ENCODE measurements at places on chromosomes 16 and 17. TPM values are rescaled to one million over a fixed set of nuclear protein-coding genes. Genes with fewer than 3 reads are reported as not detected.

GRCh38 chr16:69084289-69084688 is 21.2 kb upstream of the HAS3 start:
- DNase-seq, result no peak

- no peak for DNase-seq
Observed at GRCh38 chr17:35299135-35299534, 56.3 kb downstream of the SLFN5 start.

DNA sequence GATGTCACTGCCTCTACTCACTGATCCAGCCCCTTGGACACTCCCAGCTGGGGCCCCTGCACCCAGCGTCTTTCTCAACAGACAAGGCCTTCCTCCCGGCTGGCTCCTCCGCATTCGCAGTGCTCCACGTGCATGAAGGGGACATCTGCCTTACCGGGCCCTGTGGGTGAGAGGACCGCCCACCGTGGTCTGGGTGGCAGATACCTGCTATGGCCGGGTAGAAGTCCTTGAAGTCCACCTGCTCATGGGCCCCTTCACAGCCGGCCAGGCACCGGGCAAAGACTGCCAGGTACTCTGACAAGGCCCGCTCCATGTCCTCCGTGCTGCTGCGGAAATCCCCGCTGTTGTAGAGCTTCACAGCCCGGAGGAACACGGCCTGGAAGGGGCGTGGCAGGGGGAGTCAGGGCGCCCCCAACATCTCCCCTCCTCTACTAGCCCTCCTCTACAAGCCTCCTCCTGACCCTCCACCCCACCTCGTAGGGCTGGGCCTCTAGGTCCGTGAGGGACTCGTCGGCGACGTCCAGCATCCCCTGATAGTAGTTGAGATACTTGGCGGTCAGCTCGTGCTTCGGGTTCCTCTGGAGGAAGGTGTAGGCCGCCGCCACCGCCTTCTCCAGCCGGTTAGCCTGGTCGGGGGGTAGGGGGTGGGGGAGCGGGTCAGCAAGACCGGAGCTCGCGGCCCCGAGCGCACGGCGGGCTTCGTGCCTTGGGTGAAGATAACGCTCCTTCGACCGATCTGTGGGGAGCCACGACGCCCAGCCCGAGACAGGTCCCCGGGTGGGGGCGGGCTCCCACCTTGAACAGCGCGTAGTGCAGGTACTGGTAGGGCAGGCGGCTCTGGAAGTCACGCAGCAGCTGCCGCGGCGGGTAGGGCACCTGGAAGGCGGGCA is 845 bp downstream of the P3H4 start:
- DNase-seq, result no peak

DNA sequence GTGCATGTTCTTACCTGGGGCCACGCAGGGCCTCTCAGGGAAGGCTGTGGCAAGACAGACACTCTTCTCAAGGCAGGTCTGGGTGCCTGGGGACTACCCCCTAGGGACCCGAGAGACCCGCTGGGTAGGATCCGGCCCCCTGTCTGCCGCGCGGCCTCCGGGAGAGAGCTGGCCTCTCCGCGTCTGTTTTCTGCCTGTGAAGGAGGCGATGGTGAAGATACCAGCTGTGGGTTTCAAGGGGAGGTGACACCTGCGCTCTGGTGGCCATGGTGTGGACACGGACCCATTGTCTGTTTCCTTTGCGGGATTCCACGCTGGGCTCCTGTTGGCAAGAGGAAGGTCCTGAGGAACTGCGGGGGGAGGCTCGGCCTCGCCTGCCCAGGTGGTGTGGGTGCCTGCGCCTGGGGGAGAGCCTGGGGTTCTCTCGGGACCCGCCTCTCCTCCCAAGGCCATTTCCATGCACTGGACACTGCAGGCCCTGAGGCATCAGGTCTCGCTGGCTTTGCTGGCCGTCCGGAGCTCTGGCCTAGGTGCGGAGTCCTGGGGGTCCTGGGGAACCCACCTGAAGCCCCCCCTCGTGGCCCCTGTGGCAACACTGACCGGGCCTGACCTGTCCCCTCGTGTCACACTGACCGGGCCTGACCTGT is 12.2 kb upstream of the METRNL start:
- no peak for DNase-seq

- DNase-seq, result no peak
Observed at GRCh38 chr16:85416228-85417109, 196.7 kb upstream of the GSE1 start.

DNA sequence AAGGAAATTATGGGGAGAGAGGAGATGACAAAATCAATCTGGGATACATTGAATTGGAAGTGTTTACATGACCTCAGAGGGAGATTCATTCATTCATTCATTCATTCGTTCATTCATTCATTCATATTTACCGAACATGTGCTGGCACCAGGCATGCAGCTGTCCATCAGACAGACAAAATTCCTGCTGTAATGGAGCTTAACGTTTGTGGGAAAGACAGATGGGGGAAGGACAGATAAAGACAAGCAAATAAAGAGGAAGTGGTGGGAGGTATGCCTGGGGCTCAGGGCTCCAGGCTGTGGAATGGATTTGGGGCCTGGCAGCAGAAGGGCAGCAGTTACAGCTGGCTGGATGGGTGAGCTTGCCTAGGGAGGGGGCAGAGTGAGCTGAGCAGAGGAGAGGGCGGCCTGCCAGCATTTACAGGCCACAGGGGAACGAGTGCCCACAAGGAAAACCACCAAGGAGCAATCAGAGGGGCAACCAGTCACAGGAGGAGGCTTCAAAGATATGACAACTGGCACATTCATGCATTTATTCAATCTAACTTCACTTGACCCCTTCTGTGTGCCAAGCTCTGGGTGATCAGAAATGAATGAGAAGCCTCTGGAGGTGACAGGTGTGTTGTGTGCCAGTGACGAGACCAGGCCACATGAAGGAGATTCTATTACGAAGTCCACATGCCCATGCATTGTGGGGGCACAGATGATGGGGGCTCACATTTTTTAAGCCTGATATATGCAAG is 48.5 kb downstream of the ARHGAP27 start:
- no peak for DNase-seq

- no peak for DNase-seq
Observed at GRCh38 chr16:23962001-23962400, 126.2 kb downstream of the PRKCB start.

DNA sequence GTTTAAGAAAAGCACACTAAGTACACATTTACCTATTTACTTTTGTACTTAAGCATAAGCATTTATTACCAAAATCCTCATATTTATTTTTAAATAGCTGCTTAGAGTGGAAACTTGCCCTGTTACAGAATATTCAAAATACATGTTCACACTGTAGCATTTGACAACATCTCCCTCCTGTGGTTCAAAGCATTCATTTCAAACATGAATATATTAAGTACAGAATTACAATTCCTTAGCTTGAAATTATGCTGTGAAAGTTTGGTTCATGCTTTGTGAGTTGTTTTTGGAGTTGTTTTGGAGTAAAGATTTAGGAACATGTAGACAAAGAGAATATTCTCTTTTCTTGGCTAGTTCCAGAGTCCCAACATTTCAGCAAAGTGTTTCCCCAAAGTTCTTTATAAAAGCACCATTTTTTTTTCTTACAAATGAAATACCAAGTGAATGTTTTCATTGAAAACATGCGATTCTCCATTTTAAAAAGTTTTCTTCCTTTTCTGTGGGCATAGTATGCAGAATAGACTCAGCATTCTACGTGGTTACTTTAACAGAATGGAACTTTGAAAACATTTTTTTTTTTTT is 33.2 kb downstream of the TUBD1 start:
- DNase-seq, result no peak

DNA sequence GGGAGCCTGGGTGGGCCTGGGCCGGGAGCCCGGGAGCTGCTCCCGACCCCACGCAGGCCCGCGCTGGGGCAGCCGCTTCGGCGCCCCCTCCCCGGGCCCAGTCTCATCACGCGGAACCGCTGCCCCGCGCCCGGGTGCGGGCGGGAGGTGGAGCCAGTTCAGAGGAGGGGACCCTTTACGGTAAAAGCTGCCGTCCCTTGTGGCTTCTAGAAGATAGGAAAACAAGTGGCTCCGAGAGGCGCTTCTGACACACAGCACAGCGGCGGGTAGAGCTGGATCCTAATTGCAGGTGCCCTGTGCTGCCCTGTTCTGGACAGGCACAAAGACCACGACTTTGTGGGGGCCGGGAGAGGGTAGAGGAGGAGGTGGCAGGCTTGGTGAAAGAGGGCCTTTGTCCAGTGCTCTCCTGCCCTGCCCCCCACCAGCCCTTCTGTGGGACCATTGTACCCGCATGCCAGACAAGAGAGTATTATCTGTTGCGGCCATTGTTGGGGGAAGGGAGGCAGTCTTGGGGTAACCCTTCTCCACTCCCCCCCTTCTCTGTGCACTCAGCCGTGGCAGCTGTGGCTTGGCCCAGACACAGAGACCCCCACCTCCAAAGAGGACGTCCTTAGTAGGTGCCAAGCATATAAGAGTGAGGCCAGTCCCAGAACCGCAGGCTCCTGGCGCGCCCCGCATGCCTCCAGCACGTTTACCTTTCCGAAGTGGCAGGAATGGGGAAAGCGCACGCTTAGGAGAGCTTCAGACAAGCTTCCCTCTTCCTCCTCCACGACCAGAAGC is 736 bp downstream of the CNP start:
- DNase-seq, result no peak

DNA sequence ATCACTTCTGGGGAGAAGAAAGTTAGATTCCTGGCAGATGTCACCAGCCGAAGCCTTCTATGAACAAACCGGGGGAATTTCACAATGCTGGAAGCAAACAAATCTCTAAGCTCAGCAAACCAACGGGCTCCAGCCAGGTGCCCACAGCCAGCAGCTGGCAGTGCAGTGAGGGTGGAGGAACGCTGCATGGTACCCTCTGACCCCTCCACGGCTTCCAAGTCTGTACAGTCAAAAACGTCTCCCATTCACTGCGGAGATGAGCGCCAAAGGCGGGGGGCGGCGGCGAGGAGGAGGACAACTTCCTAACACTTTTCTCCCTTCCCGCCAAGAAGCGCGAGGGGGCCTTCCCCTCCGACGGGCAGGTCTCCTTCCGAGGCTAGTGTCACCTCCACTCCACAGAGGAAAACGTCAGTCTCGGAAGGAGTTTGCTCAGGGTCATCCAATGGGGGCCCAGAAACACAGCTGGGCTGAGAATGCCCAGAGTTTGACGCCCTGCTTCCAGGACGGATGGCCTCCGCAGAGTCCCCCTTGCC is 924 bp downstream of the ZNF598 start:
- DNase-seq, result no peak

GRCh38 chr16:82157836-82158235 is 12.2 kb downstream of the MPHOSPH6 start:
- DNase-seq, result no peak

DNA sequence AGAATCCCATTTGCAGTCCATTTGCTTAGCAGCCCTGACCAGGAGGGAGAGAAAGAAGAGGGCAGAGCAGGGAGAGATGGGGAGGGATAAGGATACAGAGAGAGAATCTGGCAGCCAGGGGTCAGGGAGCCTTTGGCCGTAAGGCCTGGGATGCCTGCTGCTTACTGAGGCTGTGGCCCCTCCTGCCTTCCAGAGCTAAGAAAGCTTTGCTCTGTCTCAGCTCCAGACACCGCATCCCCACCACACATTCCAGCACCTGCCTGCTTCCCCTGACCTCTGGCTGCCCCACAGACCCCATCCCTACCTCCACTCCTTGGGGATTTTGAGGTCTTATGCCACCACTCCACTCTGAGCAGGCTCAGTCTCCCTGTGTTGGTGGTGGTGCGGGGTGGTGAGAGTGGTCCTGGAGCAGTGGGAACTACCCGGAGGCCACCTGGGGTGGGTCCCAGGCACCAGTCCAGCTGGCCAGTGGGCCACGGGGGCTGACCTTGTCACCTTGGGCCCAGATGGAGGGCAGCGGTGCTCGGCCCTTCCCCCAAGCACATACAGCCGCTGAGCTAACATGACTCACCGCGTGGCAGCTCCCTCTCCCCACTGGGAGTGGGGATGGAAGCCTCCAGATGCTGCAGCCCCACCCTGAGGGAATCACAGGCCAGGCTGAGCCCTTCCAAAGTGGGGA is 58.3 kb downstream of the RAI1 start:
- no peak for DNase-seq

GRCh38 chr17:38852771-38853291 is 690 bp downstream of the RPL23 start:
- DNase-seq, result no peak

- no peak for DNase-seq
Observed at GRCh38 chr17:57735707-57736106, 9.4 kb downstream of the CCDC182 start.

DNA sequence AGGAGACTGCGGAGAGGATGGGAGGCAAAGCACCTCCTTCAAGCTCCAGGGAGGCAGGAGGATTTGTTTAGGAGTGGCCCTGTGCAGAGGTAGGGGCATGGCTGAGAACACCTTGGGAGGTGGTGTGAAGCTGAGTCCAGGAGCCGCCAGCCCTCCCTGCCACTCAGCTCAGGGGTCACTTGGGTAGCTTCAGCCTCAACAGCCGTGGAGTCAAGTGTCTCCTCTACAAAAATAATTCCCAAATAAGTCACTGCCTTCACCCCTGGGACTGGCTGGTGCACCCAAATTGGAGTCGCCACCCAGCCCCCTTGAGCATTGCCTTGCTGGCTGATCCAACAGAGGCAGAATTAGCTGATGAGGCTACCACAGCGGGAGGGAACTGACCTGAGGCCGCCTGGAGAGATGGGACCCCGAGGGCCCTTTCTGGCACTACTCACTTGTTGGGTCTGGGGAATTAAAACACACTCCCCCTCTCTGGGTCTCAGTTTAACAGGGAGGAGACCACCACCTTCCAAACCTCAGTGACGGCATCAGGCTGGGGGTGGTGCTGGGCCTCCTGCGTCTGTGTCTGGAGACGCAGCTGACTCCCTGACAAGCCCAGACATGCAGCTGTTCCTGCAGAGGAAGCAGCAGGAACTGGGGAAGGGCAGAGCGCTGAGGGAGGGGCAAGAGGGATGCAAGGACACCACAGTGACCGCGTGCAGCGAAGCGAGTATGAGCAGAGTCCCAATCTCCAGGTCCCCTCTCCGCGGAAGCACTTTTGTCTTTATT is 87.9 kb upstream of the TOB1 start:
- no peak for DNase-seq

GRCh38 chr16:59591480-59591879 is 857.4 kb upstream of the GOT2 start:
- DNase-seq, result no peak

- no peak for DNase-seq
Observed at GRCh38 chr16:22358000-22358399, 16.4 kb downstream of the CDR2 start.

DNA sequence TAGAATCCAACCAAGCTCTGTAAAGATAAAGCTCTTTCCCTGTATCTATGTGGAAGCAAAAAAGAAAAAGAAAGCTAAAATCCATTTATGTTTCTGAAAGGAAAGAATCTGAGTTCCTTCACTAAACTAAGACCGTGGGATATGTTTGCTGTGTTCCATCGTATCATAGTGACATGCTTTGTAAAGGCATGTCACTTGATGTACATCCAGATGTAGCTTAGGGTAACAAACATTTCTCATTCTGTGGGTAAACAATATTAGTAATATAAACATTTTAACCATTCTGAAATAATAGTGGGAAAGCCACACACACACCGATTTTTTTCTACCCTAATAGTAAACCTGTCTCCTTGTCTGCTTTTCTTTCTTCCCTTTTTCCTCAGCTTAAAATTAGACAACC is 78.1 kb downstream of the TUBD1 start:
- no peak for DNase-seq

GRCh38 chr17:77227461-77228240 is 86.9 kb downstream of the SEC14L1 start:
- no peak for DNase-seq

GRCh38 chr17:66169839-66170238 is 22.1 kb downstream of the CEP112 start:
- no peak for DNase-seq

- DNase-seq, result no peak
Observed at GRCh38 chr17:74027444-74027843, 176.0 kb upstream of the RPL38 start.

The CDK5R1 gene
- 11.9 TPM for total RNA-seq

The LGALS9B gene
- total RNA-seq, result 20.8 TPM

The FA2H gene
- 3.3 TPM for total RNA-seq
